ENCODE measurements at places on chromosomes 1 and 21.
A peak's percentile ranks its signal among the peaks of the same experiment; 100 is the strongest.

DNA sequence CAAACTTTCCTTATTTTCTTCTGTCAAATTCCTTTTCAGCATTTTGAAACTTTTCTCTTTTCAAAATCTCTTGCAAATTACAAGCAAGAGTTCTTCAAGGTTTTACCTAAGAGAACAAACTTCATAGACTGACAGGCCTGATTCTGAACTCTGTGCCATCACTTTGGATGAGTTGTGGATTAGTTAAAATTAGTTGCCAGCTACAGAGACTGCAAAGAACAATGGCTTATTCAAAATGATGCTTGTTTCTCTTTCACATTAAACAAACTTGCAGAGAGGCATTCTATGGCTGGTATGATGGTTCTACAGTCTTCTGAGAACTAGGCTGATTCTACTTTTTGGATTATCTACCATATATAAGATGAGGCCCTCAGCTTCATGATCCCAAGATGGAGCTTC lies 3.8 kb downstream of the LRRC8B start:
- no peak for DNase-seq

DNA sequence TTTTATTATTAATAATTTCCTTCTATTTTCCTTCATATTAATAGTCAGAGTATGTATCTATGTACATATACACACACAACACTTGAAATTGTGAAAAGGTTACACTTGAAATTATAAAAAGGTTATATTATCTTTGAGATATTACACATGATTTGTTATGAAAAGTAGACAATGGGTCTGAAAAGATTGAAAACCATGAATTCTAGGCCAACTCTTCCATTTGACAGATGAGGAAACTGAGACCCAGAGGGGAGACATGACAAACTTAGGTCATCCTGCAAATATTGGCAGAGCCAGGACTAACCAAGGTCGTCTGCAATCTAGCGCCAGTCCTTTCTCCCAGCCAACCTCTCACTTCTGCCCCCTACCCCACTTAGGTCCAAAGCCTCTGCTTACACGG lies 33.2 kb downstream of the TRIM62 start:
- DNase-seq: no peak

DNA sequence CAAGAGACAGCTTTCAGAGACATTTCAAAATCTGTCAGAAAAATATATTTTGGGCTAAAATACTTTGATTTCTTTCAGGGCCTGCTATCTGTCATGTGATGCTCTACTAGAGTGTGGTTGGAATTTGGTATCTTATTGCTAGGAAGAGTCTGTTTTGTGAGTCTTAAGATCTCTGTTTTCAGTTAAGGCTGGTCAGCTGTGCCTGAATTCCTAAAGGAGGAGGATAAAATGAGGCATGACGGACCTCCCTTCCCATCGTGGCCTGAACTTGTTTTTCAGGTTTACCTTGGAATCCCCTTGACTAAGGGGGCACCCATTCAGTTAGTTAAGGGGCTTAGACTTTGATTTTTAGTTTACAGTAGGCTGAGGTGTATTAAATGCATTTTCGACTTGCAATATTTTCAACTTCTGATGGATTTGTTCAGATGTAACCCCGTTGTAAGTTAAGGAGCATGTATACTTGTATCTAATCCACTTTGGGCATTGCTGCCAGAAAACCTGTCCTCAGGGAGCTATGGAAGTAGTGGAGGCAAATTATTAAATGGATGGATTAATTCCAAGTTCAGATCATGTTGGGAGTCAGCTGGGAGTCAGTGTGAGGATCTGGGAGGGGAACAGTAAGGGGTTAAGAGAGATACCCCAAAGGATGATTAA lies 18.3 kb downstream of the CAPN2 start:
- DNase-seq: peak; percentile 14

DNA sequence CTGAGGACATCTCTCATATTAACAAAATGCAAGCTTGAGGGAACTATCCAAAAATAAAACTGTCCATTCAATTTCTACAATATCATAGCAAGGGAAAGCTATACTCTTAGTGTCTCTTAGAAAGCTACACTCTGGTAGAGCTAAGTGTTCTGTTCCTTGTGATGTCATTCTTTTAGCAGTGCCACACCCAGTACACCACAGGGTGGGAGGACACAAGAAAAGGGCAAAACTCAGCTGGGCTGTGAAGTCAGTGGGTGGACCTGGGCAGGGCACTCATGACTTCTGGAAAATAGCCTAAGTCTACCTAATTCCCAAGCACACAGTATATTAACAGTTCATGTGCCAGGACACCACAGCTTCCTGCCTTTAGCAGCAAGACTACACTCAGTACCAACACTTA lies 42.2 kb upstream of the TNFSF4 start:
- DNase-seq: no peak

GRCh38 chr1:157001304-157001703 lies 44.2 kb downstream of the ARHGEF11 start:
- DNase-seq: no peak

GRCh38 chr1:87024936-87025540 lies 110.6 kb downstream of the HS2ST1 start:
- DNase-seq: peak; percentile 83

GRCh38 chr1:209648931-209649776 lies 3.1 kb downstream of the LAMB3 start:
- DNase-seq: peak; percentile 84

GRCh38 chr1:202941372-202941771 lies 14.3 kb upstream of the KLHL12 start:
- DNase-seq: no peak

DNA sequence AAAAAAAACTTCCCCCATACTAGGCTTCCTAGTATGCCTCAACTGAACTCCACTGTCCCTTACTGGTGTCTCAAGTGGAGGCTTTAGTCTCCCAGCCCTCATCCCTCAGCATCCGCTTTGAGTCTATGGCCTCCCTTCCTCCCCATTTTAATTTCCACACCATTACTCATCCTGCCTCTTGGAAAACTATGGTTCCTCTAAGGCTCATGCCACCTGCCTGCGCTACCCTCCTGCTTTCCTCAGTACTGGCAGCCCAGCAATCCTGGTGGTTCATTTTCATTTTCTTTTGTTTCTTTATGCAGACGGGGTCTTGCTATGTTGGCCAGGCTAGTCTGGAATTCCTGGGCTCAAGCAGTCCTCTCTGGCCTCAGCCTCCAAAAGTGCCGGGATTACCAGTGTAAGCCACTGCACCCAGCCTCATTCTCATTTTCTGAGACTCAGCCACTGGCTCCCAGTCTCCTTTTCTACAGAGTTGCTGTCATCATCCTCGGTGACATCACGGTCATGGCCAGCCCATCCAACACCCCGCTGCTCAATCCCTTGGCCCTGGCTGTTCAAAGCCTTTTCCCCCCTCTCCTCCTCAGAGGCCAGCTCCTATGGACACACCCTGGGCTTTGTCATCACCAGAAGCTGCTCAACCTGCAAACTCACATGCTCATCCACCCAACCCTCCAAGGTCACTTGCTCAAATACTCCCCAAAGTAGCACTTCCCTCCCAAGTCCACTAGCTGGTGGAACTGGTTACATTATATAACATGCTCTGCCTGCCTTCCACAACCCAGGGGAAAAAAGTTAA lies 2.3 kb upstream of the PMVK start:
- DNase-seq: no peak

- no peak for DNase-seq
Measured at GRCh38 chr1:210771131-210771530, 362.8 kb downstream of the KCNH1 start.

DNA sequence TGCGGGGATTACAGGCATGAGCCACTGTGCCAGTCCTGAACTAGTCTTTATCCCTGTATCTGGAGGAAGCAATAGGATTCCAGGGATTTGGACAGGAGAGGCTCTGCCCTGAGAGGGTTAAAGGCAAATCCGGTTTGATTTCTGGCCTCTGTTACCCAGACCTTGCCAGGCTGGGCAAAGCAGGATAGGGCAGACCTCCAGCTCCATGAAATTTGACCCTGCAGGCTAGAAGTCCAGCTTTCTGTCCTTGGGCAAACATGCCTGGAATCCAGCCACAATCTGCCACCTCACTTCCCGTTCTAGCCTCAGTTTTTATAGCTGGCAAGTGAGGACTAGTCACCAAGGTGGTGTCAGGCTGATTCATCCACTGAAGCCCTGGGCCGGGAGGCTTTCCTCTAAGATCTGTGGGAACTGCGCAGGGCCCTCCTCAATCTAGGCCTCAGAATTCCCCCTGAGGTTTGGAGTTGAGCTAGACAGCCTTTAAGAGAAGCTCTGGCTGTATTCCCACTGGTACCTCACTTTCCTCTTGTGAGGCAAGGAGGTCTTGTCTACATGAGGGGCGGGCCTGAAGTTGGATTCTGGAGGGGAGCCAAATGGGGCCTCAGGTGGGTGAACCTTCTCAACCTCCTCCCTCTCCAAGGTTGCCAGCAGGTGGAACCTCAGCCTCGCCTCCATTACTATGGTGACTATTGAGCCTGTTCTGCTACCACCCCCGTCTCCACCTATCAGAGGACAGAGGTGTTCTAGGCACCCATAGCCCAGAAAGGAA lies 7.0 kb upstream of the P3R3URF start:
- DNase-seq: peak; percentile 97
